Stimulated activated CD4-positive, alpha-beta T cell treated with anti-CD3 and anti-CD28 coated beads, TNF-alpha, amount 100 ng/mL, for 48 hours (primary cell): ENCODE measurements at places on chromosomes 5 and 9.

DNA sequence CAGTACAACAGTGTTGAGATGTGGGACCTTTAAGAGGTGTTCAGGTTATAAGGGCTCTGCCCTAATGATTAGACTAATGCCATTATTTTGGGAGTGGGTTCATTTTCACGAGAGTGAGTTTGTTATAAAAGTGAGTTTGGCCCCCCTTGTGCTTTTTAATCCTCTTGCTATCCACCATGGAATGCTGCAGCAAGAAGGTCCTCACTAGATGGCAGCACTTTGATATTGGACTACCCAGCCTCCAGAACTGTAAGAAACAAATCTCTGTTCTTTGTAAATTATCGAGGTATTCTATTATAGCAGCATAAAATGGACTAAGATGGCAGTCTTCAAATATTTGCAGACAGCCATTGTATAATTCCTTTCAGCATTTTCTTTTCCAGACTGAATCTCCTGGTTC is 212.4 kb downstream of the LRRC70 start:
- no peak for DNase-seq

DNA sequence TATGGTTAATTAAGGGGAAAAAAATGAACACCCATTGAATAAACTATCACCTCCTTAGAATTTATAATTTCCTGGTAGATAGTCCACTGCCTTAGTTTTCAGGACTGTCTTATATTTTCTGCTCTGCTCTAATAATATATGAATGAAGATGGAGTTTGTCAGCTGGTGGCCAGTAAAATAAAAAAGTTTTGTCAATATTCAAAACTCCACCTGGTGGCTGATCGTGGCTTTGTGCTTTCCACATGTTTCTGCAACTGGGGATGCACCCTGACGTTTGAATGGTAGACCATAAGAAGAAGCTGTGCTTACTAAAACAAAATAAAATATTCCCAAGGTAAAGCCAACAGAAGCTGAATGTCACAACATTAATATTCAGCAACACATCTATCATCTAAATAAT is 286.6 kb upstream of the IZUMO3 start:
- no peak for DNase-seq

DNA sequence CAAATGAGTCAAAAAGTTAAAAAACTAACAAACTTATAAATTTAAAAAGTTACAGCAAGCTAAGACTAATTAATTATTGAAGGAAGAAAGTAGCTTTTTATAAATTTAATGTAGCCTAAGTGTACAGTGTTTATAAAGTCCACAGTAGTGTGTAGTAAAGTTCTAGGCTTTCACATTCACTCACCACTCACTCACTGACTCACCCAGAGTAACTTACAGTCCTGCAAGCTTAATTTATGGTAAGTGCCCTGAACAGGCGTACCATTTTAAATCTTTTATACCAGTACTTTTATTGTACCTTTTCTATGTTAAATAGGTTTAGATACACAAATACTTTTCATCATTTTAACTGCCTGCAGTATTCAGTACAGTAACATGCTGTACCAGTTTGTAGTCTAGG is 80.0 kb upstream of the C9orf72 start:
- no peak for DNase-seq

DNA sequence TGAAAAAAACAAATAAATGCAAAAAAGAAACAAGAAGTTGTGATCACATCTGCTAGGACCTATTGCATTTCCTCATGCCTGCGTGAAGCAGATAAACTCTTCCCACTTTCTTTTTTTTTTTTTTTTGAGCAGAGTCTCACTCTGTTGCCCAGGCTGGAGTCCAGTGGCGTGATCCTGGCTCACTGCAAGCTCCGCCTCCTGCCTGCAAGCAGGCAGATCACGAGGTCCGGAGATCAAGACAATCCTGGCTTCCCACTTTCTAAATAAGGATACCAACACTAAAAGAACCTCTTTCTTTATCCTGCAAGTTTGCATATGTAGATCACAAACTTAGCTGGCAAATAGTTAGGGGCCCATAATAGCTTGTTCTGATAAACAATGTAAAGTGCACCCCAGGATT is 128.6 kb downstream of the ASTN2 start:
- no peak for DNase-seq

GRCh38 chr5:6905883-6906282 is 192.7 kb downstream of the TENT4A start:
- DNase-seq = no peak

DNA sequence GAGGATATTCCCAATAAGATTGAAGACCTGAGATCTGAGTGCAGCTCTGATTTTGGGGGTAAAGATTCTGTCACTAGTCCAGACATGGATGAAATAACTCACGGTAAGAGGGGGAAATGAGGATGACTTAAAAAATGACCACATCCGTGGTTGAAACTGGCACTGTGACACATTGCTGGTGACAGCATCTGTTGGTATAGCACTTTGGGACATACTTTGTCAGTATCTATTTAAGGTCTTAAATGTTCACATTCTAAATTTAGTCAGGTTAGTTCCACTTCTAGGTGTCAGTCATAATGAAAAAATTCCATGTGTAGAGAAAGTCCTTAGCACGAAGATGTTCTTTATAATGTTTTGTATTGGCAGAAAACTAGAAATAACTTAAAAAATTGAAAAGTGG is 70.9 kb downstream of the GAPVD1 start:
- DNase-seq = no peak

GRCh38 chr9:136808806-136809158 is 1.0 kb downstream of the RABL6 start:
- DNase-seq = no peak

DNA sequence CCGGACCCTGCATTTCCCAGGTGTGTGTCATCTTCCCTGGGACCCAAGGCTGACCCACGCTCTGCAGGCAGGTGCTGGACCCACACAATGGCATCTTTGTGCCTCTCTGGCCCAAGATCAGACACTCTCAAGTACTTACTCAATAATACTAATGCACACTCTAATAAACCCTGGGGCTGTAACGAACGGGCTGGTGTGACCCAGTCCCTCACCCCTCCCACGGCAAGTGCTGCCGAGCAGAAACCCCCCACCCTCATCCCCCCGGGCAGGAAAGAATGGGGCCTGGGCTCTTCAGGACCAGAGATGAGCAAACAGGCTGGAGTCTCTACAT is 1.1 kb upstream of the OBP2B start:
- no peak for DNase-seq

- DNase-seq = no peak
Measured at GRCh38 chr5:112996830-112997374, 20.3 kb downstream of the DCP2 start.

GRCh38 chr5:31781772-31782171 is 142.8 kb downstream of the PDZD2 start:
- DNase-seq = no peak

DNA sequence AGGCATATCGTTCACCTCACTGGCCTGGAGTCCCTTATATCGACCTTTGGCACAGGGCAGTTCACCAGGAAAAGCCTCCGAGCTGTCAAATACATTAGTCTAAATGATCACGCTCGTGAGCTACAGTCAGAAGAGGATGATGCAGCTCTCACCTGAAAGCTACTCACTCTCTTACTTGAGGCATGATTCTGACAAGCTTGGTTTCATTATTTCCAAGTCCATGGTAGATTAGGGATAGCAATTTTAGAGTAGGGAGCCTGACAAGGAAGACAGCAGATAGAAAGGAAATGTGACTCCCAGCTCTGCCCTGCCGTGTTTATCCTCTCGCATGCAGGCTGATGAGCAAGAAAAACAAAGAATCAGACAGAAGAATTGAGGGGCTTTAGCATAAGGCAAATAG is 98.0 kb upstream of the MAP1B start:
- DNase-seq = no peak

DNA sequence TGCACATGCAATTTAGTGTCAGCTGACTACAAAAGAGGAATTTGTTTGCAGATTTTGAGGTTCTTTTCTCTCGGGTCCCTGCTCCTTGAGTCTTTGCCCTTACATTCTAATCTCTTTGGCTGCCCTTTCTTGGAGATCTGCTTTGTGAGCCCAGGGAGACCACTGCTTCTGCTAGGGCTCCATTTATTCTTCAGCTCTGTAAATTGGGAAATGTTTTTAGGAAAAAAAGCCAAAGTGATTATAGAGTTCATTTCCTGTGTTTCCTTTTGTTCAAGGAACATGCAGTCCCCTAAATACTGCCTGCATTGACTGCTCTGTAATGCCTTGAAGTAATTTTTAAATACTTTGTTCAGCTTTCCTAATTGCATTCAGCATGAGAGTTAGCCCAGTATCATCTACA is 197.4 kb downstream of the CSNK1G3 start:
- DNase-seq = no peak

GRCh38 chr5:157819502-157820115 is 39.3 kb downstream of the CLINT1 start:
- DNase-seq = no peak

GRCh38 chr9:75990576-75991304 is 100.3 kb downstream of the PCSK5 start:
- no peak for DNase-seq

DNA sequence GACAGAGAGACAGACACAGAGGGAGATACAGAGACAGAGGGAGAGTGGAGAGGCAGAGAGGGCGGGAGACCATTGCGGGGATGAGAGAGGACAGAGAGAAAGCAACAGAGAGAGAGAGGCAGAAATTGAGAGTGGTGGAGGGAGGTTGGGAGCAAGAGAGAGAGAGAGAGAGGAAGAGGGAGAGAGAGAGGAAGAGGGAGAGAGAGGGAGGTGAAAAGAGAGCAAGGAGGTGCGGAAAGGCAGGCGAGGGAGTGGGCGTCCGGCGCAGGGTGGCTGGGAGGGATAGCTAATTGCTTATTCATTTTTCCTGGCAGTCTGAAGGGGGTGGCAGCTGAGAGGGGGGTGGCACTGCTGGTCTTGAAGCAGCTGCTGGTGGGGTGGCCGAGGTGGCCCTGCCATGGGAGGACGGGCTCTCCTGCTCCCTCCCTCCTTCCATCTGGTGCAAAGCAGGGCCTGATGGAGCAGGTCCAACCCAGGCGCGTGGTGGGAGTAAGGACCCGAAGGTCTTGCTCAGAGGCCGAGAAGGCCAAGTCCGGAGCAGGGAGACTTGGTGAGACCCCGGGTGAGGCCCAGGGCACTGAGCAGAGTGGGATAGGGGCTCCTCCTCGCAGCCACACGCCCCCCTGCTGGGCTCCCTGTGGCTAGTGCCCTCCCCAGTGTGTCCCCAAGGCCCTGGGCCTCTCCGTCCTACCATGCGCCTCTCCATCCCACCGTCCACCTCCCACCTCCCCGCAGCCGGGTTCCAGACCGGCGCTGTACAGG is 25.3 kb upstream of the RNU6ATAC start:
- DNase-seq = no peak

DNA sequence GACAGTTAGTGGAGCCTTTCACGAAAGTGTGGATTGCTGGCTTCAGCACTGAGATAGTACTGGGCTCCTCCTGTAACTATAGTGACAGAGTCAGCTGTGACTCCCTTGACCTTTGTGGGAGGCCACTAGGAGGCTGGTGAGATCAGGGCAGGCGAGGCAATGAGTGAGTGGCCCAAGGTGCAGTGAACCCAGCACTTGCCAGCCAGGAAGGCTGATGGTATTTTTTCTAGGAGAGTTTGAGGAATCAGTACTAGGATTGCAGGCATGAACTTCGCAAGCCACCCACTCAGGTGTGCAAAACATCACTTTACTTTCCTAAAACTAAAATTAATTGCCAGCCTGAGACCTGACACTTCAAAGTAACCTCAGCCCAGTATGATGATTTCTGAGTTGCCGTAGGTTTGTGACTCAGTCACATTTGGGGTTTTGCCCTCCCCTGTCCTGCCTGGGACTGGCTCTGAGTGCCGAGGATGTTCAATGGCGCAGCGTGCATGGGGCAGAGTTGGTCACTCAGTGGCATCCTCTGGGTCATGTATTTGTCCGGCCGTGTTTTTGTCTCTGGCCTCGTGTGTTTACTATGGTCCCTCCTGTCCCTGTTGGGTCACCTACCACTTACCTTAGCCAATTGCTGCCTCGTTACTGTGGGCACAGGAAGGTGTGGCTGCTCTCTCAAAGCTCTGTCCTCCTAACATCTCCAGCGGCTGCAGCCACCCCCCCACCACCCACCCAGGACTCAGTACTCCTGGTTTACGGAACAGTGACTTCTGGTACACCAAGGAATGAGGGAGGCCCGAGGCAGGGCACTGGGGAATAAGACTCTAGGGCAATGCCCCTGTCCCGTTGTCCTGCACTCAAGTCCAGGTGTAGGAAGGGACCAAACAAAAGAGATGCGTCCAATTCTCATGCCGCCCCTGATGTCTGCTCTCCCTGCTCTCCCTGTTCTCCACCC is 67.2 kb downstream of the IL31RA start:
- no peak for DNase-seq

DNA sequence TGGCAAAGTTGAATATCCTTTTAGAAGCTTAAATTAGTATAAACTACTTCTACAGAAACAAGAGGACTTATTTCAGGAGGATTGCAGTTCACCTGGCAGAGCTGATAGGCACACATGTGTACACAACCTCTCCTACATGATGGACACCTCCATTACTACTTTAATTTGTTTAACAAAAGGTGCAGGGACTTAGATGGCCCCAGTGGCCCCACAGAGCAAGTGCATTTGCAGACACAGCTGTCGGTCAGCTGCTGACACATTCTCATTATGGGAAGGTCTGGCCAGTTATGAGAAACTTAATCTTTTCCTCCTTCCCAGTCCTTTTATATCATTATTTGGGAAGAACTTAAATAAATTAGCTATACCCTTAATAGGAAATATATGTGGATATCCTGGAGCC is 28.3 kb downstream of the TDRD7 start:
- DNase-seq = no peak

GRCh38 chr9:135614821-135615665 is 24.3 kb downstream of the GLT6D1 start:
- no peak for DNase-seq

GRCh38 chr9:9177081-9177480 is 1377.5 kb upstream of the DMAC1 start:
- DNase-seq = no peak

GRCh38 chr5:119290161-119290569 is 65.7 kb upstream of the TNFAIP8 start:
- DNase-seq = no peak

DNA sequence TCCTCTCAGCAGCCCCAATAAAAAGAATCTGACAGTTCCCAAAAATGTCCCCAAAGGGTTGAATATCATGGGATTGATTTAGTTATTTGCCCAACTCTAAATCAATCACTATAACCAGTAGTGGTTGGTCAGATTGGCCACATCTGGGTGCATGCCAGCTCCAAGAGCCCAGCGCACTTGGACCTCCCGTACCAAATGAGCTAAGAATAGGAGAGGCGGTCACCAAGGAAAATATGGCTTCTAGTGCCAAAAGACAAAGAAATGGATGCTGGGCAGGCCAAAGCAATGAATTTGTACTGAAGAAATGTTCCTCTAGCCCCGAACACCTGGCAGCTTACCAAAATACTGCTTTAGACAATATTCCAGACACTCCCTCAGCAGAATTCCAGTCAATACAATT is 80.3 kb downstream of the RCL1 start:
- DNase-seq = no peak

- DNase-seq = no peak
Measured at GRCh38 chr5:33330992-33331391, 109.8 kb upstream of the TARS1 start.

DNA sequence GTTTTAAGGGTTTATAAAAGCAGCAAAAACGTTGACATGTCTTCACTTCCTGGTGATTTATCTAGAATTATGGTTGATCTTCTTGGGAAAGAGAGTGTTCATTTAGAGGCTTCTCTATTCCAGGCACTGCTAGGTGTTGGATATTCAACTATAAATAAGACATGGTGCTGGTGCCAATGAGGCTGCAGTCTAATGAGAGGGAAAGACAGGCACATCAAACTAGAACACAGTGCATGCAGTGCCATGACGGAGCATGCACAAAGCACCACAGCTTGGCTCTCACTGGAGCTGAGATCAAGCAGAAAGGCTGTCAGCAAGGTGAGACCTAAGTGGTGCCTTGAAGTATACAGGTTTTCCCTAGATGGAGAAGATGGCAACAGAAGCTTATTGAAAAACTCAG is 126.5 kb downstream of the RMI1 start:
- DNase-seq = no peak
